AG09319 (cell line): ENCODE measurements at places on chromosomes 16 and 17.

DNA sequence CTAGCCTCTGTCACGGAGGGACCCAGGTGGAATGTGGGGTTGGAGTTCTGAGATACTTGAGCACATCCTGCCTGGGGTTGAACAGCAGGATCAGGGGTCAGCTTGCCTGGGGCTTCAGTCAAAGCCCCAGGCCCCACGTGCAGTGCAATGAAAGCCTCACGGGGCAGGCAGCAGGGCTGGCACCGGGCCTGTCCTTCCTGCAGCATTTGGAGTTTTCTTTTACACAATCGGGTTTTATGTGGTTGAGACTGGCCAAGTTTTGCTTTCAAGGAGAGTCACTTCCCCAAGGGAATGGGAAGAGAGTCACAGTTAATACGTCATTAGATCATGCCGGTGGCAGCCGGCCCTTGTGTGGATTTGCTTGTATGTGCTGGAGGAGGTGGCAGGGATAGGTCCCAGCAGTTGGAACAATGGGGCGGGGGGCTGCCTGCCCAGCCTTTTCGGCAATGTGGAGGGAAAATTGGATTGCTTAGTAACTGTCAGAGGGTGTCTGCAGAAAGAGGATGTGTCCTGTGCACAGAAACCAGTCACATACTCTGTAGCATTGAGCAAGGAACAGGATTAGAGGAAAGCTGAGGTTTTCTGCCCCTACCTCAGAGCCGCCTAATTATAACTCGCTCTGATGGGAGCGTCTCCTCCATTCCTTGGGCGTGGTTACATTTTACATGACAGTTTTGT lies 4.5 kb downstream of the RMI2 start:
- DNase-seq, result no peak

- no peak for DNase-seq
These were observed 169.5 kb downstream of the AHSP start for GRCh38 chr16:31696968-31697743.

DNA sequence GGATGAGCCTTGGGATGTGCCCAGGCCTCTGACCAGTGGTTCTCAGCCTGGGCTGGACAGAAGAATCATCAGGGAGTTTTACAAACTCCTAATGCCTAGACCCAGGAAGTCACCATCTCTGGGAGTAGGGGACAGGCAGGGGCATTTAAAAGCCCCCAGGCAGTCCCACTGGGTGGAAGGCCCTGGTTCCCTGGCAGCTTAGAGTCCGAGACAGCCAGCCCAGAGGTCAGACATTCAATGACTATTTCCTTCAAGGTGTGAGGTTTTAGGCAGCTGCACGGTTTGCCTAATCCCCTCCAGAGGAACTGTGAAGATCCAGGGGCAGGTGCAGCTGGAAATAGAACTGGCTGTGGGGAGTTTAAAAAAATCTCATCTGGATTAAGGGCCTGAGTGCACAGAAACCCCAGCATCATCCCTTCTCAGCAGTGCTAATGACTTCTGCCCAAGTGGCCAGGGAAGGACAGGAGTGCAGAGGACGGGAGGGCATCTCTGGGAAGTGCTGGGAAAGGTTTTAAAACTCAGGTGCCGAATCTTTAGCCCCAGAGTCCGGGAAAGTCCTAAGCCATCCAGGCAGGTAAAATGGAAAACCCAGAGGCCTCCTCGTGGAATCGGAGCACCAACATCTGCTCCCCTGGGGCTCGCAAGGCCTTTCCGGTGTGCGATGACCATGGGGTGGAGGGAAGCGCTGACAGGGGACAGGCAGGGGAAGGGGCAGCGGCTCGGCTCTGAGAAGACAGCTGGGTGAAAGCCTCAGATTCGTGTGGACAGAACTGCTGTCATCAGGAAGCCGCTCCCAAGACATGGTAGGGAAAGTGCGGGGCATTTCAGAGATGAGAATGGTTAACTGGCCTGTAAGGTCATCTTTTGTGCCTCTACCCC lies 1.5 kb upstream of the LGALS3BP start:
- DNase-seq, result no peak

- no peak for DNase-seq
These were observed 36.1 kb upstream of the ERCC4 start for GRCh38 chr16:13883881-13884280.

DNA sequence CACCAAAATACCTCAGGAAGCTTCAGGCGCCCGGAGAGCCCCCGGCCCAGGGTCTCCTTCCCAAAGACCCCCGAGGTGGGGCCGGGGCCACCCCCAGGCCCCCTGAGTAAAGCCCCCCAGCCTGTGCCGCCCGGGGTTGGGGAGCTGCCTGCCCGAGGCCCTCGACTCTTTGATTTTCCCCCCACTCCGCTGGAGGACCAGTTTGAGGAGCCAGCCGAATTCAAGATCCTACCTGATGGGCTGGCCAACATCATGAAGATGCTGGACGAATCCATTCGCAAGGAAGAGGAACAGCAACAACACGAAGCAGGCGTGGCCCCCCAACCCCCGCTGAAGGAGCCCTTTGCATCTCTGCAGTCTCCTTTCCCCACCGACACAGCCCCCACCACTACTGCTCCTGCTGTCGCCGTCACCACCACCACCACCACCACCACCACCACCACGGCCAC lies 6.7 kb upstream of the TMEM88 start:
- no peak for DNase-seq
